Tibial artery (tissue), 4 donors: ENCODE measurements at places on chromosomes 7 and 10.

- no peak for DNase-seq
Measured at GRCh38 chr10:6729861-6730344, 149.8 kb upstream of the PRKCQ start.

DNA sequence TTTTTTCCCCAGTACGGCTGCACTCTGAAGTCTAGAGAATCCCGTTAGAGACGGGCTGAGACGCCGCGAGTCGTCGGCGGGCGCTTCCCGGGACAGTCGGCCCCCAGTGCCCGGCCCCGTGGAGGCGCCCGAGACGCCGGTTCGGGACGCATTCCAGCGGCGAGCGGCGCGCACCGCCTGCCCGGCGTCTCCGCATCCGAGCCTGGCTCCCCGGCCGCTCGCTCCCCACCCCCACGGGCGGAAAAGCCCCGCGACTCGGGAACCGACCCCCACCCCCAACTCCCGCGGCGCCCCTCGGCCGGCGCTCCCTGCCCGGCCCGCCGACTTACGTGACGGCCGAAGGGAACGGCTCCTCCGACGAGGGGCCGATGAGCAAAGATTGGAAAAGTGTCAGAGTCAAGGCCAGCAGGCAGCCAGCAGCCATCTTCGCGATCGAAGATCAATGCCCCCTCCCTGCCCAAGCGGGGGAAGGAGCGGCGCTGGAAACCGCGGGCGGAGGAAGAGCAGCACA lies 486 bp downstream of the CACNA2D1 start:
- DNase-seq: no peak

DNA sequence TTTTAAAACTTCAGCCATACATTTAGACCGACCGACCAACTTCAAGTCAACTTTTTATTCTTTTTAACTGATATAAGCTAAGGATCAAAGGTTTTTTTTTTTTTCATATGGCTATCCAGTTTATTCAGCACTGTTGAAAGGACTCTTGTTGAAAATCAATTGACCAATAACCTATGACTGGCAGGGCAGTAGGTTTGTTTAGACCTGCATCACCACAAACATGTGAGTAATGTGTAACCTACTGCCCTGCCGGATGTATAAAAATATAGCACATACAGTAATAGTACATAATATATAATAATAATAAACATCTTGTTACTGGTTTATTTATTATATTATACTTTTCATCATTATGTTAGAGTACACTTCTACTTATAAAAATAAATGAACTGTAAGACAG lies 434.6 kb upstream of the SEMA3A start:
- no peak for DNase-seq

DNA sequence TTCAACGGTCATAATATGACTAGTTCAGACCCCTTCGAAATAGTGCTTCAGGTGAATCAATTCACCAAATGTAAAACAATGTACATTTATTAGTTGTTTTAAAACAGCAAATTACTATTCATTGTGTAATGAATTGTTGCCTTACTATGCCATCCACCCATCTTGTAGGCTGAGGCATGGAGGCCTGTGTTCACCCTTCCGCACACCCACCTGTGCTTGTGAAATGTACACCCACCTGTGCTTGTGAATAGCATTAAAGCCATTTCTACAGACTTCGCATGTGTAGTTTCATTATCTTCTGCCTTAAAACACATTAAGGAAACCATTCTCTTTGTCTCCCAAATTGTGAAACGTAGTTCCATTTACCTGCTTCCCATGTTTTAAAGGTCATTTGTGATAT lies 16.8 kb downstream of the CLRN3 start:
- no peak for DNase-seq

DNA sequence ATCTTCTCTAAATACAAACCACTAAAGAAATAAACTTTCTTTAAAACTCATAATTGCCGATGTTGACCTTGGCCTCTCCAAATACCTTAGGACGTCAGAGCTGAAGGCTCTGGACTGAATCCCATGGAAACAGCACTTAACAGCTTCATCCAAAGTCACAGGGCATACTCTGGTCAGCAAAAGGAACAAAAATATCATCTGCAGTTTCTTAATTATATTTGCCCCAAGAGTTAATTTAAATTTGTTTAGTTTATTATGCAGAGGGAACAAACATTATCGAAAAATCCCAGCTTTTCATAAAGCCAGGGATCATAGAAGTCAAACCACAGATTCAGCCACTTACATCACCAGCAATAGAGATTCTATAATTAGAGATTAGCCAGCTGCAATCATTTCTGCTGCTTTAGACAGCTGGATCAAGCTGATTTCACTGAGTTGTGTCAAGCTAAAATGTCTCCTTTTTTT lies 20.5 kb upstream of the FAM13C start:
- DNase-seq: no peak

GRCh38 chr7:151895631-151896031 lies 18.7 kb upstream of the PRKAG2 start:
- DNase-seq: no peak

DNA sequence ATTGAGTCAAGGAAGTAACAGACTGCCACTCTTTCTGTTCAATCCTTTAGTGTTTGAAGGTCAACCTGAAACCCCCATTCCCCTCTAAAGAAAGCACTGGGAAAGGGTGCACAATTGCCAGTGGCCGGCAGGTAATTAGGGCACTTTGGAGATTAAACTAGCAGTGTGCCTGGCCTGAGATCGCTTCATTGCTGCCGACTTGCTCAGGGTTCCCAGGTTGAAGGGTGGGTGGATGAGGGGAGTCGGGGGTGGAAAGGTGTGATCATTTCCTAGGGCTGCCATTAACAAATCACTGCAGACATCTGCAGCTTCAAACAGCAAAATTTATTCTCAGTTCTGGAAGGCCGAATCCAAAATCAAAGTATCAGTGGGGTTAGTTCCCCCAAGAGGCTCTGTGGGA lies 16.3 kb upstream of the BTBD16 start:
- no peak for DNase-seq

DNA sequence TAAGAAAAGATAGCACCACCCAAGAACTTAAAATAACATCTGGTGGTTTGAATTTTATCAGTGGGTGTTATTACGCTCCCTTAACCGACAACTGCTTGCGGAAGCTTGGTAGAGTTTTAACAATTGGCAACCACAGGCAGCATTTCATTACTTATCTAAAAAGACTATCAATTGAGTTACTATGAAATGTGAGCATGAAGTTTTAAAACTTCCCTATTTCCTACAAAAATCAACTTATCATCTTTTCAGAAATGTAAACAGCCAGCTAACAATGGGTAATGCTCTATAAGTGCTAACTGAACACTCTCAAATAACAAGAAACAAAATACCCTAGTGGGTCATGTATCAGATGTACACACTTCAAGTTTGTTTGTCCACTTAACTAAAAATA lies 68.8 kb downstream of the OSBPL3 start:
- DNase-seq: no peak

GRCh38 chr10:76643511-76643911 lies 994.1 kb downstream of the KCNMA1 start:
- DNase-seq: peak; percentile 78

DNA sequence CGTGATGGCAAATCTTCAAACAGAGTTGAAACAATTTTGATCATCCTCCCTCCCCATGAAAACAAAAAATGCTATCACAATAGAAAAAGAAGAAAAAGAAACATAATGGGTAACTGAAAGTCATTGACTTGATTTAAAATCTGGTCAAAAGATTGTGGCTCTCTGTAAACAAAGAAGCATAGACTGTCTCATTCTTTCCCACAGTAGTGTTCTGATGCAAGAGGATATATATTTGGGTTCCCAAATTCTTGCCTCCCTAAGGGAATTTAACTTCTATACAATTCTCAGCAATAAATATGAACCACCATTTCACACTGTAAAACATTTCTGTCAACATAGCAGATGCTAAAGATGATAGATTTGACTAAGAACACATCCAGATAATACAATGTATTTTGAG lies 32.8 kb upstream of the MEOX2 start:
- no peak for DNase-seq
